ENCODE measurements at places on chromosomes 11 and 22.

GRCh38 chr11:9092853-9093778, 1.7 kb upstream of the SCUBE2 start:
- peak; percentile 14 for DNase-seq

- DNase-seq: no peak
Measured at GRCh38 chr11:1852271-1852876, 510 bp upstream of the LSP1 start.

DNA sequence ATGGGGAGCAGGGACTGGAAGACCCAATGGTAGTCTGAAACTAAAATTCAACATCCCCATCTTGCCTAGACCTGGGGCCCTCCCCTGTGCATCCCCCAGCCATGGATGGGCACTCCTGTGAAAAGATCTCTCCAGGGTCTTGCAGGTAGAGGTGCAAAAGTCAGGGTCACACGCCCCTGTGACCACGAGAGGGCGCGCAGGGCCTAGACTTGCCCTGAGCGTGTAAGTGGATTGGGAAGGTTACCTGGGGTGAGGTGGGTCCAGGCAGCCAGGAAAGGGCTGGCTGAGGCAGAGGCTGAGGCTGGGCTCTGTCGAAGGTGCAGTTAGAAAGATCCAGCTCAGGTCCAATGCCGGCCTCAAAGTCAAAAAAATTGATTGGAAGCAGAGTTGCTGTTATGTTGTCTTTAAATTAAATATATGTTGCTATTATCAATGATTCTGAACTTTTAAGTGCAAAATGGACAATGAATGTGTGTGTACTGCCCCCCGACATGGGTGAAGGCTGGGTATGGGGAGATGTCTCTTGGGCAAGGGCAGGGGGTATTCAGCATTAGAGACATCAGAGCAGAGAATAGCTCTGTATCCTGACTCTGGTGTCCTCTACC, 4.8 kb upstream of the POU2F3 start:
- peak; percentile 11 for DNase-seq

GRCh38 chr11:36091256-36091811, 147.5 kb downstream of the LDLRAD3 start:
- DNase-seq: peak; percentile 98

- DNase-seq: no peak
Measured at GRCh38 chr11:9573775-9574621, 528 bp downstream of the WEE1 start.

DNA sequence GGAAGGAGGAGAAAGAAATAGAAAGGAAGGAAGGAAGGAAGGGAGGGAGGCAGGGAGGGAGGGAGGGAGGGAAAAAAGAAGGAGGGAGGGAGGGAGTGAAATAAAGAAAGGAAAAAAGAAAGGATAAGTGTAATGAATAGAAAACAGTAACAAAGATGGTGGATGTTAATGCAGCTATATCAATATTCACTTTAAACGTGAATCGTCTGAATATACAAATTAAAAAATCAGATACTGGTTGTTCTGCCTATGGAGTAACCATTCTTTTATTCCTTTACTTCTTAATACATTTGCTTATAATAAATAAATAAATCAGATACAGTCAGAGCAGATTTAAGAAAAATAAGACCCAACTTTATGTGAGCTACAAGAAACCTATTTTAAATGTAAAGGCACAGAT, 1520.4 kb downstream of the TBC1D22A start:
- DNase-seq: no peak

- no peak for DNase-seq
Measured at GRCh38 chr22:27727673-27728451, 73.7 kb downstream of the MN1 start.

- no peak for DNase-seq
Measured at GRCh38 chr11:85951049-85951405, 95.8 kb downstream of the CCDC83 start.

DNA sequence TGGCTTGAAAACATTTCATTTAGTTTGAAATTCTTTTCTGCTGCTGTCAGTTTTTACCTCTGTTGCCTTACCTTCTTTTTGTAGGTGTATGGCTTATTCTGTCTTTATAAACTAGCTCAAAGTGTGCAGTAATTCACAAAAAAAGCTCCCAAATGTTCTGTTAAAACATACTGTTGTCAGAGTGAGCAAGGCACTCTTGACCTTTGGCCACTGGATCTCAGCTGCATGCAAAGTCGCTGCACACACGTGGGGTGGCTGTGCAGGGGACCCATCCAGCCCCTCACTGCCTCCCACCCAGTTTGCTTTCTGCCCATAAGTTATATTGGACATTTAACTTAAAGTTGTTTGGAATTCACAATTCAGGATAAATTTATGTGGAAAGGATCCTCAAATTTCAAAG, 92.2 kb downstream of the AMOTL1 start:
- DNase-seq: no peak

GRCh38 chr11:89633135-89633705, 76.9 kb upstream of the TRIM77 start:
- no peak for DNase-seq

GRCh38 chr22:46115388-46115678, 35.0 kb upstream of the PPARA start:
- no peak for DNase-seq

DNA sequence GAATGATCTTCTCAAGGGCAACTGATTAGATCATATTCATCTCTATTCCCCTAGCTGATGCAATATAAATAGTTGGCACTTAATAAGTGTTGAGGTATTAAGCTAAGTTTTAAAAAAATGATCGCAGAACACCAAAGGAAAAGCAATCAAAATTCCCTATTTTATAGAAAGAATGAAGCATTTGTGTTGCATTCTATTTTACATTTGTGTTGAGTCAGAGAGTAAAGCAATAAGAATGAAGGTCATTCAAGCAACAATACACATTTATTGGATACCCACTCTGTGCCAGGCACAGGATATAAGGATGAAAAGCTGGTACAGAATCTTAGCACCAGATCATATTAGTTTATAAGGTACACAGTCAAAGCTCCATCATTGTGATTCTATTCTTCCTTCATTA, 686.4 kb upstream of the CCDC90B start:
- DNase-seq: no peak

GRCh38 chr22:44325718-44326490, 13.2 kb upstream of the SHISAL1 start:
- no peak for DNase-seq

DNA sequence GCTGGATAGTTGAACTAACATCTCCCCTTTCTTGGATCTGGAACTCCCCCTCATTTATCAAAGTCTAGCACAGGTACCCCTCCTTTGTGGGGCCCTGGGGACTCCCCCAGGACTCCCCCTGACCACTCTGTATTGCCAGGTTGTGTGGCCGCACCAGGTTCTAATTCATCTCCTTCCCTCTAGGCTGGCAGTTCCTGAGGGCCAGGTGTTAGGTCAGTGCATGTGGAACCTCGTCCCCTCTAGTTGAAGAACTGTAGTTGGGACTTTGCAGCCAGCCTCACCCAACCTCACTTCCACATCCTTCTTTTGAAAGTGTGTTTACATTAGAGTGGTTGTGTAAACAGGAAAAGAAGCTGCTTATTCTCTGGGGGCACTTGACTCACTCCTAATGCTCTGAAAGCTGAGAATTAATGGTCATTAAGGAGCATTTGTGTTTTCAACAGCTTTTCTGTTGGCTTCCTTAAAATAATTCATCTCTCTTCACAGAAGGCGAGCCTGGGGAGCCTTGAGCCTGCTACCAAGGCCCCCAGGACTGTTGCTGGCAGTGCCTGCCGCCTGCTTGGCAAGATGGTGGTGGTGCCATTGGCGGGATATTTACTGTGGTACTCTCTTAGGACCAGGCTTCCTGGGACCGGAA, 11.8 kb downstream of the UPB1 start:
- peak; percentile 69 for DNase-seq

- DNase-seq: no peak
Measured at GRCh38 chr22:47547239-47547661, 784.8 kb downstream of the TBC1D22A start.

- peak; percentile 51 for DNase-seq
Measured at GRCh38 chr11:16813126-16813525, 74.7 kb downstream of the C11orf58 start.

GRCh38 chr11:68542617-68543016, 82.1 kb downstream of the PPP6R3 start:
- no peak for DNase-seq

DNA sequence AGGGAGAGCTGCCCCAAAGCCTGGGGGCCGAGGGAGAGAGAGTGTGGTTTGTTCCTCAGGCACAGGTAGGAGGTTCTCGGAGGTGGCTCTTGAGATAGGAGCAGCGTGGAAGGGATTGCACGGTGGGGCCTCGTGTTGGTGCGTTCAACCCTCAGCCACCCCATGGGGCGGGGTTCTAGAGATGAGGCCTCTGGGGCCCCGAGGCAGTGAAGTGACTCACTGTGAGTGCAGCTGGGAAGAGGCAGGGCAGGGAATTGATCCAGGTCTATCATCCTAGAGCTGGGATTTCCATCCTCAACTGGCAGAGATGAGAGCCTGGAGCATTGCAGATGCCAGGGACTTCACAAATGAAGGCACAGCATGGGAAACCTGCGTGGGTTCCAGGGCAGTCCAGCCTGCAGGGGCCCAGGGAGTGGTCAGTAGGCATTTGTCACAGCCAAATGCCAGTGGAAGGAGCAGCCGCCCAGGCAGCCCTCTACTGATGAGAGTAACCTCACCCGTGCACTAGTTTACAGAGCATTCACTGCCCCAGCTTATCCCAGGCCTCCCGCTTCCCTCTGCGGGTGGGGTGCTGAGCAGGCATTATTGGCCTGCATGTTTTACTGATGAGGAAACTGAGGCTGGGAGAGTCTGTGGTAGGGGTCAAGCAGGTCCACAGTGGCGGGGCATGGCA, 5.1 kb upstream of the SMARCB1 start:
- DNase-seq: no peak

DNA sequence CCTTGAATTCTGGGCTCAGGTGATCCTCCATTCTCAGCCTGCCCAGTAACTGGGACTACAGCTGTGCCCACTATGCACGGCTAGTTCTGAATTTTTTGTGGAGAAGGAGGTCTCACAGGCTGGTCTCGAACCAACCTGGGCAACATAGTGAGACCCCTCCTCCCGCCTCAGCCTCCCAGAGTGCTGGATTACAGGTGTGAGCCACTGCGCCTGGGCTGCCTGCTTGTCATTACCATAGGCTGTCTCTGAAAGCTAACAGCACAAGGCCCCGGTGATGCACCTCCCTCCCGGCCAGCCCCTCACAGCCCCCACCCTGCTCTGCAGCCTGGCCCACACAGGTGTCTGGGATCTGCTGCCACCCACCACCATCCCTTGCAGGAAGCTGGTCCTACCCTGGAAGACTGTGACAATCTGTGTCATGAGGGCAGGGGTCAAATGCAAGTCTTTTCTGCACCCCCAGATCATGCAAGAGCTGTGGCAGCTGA, 82.4 kb downstream of the DGCR2 start:
- DNase-seq: no peak

DNA sequence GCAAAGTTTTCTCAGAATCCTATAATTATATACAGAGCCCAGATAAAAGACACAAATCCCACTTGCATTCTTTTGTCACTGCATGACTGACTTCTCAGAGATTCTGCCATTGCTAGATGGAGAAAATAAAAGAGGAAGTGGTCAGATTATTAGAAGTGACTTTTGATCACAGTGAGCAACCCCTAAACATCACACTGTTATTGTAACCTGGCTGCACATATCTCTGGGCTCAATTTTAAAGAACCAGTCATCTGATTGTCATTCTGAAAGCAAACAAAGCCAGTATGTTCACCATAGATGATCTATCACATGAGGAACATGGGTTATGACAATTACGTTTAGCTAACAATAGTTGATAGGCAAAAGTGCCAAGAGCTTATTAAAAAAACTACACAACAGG, 47.8 kb downstream of the COPB1 start:
- DNase-seq: peak; percentile 32

DNA sequence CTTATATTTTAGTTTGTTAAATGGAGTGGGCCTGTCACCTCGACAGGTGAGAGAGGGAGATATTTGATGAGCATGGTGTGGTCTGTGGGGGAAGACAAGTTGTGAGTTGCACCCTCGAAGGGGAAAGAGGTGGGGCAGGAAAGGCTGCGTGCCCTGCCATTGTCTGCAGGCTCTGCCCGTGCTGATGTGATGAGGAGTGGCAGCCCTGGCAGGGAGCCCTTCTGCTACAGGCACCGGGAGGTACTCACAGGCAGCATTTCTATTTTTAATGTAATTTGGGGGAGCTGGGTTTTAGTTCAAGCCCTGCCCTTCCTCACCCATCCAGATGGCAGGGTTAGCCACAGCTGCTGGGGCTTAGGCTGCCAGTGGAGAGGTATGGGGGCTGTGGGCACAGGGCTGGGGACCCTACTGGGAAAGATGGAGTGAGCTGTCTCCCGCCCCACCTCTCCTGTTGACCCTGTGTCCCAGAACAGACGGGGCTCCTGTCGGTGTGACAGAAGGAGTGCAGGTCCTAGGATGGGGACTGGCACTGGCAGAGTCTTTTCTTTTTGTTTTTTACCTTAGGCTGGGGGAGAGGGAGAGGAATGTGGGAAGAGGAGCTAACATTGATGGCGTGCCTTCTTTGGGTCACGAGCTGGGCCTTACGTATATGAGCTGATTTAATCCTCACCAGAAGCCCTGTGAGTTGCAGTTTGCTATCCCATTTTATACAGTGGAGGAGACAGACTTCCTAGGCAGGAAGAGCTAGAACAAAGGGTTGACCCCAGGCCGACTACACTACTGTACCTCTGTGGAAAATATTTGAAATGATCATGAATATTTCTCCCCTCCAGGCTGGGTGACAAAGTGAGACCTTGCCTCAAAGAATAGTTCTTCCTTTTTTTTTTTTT, 51.6 kb downstream of the CEP164 start:
- no peak for DNase-seq

GRCh38 chr11:1872267-1872985, 19.3 kb downstream of the PRR33 start:
- no peak for DNase-seq

DNA sequence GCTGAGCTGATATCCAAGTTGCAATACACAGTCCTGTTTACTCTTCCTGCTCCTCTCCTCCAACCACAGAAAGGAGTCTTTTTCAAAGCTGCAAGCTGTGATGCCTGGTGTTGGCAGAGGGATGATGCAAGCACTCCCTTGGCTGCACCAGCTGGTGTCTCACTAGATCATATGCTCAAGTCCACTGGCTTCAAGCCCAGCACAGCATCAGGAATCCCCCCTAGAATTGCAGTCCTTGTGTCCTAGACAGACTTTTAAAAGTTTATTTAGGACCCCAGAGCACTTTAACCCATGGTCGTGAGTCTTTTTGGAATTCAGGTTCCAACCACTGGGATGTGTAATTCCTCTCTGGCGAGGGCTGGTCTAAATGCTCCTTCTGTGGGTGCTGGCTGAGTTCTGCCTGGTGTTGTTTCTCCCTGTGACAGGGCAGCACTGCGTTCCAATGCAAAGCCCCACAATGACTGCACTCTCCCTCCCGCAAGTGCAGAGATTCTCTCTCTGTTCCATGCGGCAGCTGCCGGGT, 1.9 kb upstream of the HEPN1 start:
- peak; percentile 55 for DNase-seq

DNA sequence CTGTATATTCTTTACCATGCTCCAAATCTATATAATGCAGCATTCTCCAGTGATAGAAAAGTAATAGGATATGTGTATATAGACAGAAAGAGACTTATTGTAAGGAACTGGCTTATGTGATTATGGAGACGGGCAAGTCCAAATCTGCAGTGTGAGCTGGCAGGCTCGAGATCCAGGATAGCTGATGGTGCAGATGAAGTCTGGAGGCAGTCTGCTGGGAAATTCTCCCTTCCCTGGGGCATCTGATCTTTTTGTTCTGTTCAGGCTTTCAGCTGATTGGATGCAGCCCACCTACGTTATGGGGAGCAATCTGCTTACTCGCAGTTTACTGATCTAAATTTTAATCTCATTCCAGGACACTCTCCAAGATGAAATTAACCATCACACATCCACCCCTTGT, 73.2 kb downstream of the GRK3 start:
- DNase-seq: no peak

All from MV-4-11 (cell line).